ENCODE measurements at places on chromosomes 4 and X.
A peak's percentile ranks its signal among the peaks of the same experiment; 100 is the strongest.

GRCh38 chrX:69291116-69291515, 125.9 kb upstream of the PJA1 start:
- DNase-seq = no peak

DNA sequence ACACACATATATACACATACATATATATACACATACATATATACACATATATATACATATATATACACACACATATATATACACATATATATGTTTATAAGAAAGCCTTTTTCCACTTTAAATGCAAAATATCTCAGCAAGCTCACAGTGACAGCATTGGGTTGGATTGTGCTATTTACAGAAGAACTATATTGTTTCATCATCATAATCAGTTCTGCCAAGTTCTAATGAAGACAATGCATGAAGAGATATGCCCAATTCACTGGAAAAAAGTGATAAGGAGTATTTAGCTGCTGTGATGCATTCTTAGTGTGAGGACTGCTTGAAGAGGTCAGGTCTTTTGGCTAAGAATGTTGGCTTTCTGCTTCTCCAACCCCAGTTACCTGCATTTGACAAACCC, 54.4 kb downstream of the RNF150 start:
- DNase-seq = peak; percentile 6

GRCh38 chrX:136496764-136497555, 432 bp upstream of the HTATSF1 start:
- DNase-seq = peak; percentile 66

DNA sequence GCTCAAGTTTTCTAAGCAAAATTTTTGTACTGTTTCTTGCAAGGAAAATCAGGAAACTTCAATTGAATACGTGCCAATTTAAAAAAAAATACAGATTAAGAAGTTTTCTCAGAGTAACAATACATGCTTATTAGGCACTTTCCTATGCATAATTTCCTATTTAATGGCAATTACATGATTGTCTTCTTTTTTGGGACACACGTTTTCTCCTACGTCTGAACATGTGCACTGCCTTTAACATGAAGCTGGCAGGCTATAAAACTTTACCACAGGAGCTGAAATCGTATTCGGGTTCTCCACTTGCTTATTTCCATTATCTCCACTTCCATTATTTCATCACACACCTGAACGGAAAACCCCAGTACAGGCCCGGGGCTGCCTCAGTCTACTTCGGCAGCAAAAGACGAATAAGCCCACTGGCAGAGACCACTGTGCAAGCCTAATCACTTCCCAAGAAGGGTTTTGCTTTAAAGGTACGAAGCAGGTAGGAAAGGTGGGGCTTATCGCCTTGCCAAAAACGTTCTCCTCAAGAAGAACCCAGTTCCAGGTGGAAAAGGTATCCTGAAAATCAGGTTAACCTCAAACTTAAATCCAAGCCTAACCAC, 575 bp downstream of the RCHY1 start:
- DNase-seq = no peak

DNA sequence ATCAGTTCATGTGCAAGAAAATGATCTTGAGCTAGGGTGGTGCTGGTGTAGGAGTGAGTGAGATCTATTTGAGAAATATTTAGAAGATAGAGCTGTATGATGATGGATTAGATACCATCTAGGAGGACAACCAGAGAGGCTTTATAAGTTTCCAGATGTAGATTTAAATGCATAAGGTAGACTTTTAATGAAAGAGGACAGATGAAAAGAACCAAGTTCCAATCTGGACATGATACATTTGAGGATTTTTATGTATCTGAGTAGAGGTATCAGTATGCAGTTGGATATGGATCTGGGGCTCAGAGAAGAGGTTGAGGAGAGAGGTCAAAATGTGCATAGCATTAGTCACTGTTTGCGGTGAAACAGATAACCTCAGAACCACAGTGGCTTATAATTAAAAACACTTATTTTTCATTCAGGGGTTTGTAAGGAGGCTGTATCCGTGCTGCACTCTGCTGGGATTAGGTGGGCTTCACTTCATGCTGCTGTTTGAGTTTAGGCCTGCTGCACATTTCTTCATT, 348.7 kb downstream of the BMPR1B start:
- peak; percentile 11 for DNase-seq

- DNase-seq = no peak
These were observed 23.1 kb downstream of the SETD7 start for GRCh38 chr4:139532947-139533346.

- no peak for DNase-seq
These were observed 32.1 kb downstream of the NBDY start for GRCh38 chrX:56761167-56761566.
